COLO829 (cell line): ENCODE measurements at places on chromosomes 2 and 18.

- DNase-seq, result no peak
These were observed 267.9 kb downstream of the CTNNA2 start for GRCh38 chr2:79780781-79781180.

- peak; percentile 25 for DNase-seq
These were observed 33.8 kb upstream of the IMPA2 start for GRCh38 chr18:11947214-11948191.

- no peak for DNase-seq
These were observed 199.2 kb downstream of the TFCP2L1 start for GRCh38 chr2:121085801-121086200.

DNA sequence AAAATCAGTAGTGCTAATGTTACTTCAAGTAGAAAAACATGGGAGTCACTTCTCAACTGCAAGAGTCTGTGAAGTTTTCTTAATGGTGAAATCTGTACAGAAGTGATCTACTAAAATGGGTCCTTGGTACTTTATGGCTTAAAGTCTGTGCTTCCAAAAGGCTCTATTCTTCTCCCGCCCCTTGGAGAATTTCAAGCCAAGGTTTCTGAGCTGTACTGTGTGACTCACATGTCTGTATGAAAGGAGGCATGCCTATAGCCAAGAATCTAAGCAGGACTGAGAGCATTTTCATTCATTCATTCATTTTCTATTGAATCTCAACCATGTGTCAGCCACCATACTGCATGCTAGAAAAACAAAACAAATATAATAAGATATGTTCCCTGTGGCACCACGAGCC, 19.8 kb upstream of the DDX18 start:
- DNase-seq, result peak; percentile 18

GRCh38 chr2:67295406-67295805, 101.7 kb upstream of the ETAA1 start:
- no peak for DNase-seq

- no peak for DNase-seq
These were observed 54.7 kb upstream of the MBOAT2 start for GRCh38 chr2:9057939-9058761.

DNA sequence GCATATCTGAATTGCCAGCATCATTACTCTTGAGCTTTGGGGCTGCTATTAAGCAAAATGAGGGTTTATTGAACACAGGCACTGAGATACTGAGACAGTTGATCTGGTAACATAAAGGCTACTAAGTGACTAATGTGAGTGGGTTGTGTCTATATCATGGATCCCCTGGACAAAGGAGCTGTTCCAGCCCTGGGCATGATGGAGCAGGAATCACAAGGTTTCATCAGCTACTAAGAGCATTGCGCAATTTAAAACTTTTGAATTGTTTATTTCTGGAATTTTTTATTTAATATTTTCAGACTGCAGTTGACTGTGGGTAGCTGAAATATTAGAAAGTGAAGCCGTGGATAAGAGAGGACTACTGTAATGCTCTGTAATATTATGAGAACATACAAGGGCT, 73.5 kb downstream of the MGAT5 start:
- DNase-seq, result no peak

DNA sequence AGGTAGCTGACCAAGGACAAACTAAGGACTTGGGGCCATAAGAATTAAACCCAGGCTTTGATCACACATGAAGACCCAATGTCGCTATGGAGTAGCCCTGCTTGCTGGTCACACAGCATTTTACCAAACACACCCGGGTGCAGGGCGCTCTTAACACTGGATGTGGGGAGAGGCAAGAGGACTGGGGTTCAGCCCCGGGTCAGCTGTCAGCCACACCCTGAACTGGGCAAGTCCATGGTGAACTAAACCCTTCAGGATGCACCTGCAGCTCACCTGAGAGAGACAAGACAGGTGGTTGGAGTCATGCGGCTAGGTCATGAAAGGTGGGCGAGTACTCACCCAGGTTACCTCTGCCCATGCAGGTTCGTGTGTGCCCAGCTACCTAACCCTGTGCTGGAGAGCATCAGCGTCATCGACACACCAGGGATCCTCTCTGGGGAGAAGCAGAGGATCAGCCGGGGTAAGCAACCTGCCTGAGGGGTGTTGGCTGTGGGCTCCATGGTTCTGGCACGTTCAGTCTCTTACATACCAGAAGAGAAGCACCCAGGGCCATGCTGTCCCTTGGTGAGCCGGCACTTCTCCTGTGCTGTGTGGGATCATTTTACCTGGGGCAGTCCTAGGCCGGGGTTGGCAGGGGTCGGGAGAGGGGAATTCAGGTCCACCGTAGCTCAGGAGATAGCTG, 15.2 kb downstream of the EHD3 start:
- no peak for DNase-seq

- DNase-seq, result no peak
These were observed 11.1 kb downstream of the OBSL1 start for GRCh38 chr2:219560037-219560892.

DNA sequence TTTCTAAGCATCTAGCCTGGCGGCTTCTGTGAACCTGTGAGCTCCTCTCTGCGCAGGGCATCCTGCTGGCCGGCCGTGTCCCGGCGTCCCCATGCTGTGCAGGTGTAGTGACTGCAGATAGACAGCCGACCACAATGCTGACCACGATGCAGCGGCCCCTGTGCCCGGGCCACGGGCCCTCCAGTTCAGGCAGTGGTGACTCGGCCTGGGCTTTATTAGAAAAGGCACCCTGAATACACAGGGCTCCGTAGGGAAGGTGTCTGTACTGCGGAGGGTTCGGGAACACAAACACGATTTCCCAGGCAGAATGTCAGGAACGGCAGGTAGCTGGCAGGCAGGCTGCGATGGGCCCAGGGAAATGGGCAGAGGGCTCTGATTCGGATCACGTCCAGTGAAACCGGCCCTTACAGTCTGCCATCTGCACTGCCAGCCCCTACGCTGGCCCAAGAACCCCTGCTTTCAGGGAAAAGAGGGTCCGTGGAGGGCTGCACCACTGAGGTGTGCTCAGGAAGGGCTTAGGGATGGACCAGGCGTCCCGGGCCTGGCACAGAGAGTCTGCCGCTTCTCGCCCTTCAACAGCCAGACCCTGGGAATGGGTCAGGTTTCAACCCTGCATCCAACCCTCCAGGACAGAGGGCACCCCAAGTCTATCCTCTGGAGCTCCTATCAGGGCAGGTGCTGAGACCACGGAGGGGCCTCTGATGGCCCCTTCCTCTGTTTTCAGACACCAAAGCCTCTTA, 196.5 kb downstream of the HDAC4 start:
- DNase-seq, result no peak

GRCh38 chr18:58806826-58807714, 57.6 kb upstream of the ZNF532 start:
- no peak for DNase-seq

GRCh38 chr2:109126501-109126860, 2.5 kb upstream of the SH3RF3 start:
- peak; percentile 45 for DNase-seq

DNA sequence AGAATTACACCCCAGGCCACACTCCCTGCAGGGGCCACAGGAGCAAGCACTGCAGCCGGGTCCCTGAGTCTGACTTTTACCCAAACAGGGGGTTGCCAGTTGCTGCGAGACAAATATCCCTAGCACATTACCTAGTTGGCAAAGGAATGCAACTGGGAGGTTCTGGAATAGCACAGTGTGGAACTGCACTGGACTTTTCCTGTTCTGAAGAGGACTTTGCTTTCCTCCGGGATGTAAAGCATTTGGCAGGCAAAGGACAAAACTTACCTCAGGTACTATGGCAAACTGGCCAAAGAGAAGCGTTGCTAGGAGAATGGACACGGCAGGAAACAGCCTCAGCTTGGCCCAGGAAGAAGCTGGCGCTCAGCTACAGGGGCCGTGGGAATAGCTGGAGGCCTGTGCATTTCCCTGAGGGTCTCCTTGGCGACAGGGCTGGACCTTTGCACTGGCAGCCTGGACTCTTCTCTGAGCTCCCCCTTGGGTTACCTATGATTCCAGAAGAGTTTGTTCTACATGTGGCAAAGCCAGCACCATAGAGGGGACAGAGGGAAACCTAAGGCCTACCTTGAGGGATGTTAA, 45.0 kb downstream of the BCL11A start:
- DNase-seq, result no peak

GRCh38 chr18:48026216-48026615, 95.8 kb upstream of the SMAD2 start:
- no peak for DNase-seq

DNA sequence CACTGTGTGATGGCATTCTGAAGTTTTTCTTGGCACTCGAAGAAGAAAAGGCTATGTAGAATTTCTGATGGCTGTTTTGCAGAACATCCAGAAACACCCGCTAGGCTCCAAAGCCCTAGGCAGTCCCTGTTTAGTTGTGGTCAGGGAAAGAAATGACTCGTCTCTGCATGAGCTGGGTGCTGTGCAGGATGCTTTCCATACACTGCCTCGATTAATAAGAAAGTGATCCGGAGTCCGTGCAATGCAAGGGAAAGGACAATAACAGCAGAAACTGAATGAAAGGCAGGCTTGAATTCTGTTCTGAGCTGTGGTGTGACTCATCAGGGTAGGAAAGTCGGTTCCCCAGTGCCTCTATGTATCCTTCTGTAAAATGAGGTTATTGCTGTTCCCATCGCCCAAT, 18.7 kb downstream of the MAPRE3 start:
- peak; percentile 71 for DNase-seq

DNA sequence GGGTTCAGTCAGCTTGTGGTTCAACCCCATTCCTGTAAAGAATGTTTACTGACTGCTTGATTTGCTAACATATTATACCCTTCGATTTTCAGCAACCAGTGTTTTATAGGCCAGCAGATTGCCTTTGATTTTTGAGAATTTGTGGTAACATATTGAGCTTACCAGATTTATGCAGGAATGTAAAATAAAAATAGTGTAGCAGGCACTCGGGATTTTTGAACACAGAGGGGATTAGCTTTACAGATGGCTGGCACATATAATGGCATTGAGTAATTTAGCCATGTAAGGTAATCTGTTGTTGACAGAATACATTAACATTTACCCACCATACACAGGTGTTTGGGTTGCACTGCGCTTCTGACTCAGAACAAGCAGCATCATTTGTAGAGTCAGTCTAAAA, 354.0 kb downstream of the LRRTM1 start:
- DNase-seq, result no peak

- DNase-seq, result no peak
These were observed 47.8 kb downstream of the STK25 start for GRCh38 chr2:241460631-241461030.

GRCh38 chr2:27033253-27033852, 588 bp downstream of the TMEM214 start:
- DNase-seq, result no peak

GRCh38 chr2:133407341-133407740, 160.9 kb downstream of the NCKAP5 start:
- DNase-seq, result no peak
